ENCODE measurements at places on chromosomes 2 and 18.

DNA sequence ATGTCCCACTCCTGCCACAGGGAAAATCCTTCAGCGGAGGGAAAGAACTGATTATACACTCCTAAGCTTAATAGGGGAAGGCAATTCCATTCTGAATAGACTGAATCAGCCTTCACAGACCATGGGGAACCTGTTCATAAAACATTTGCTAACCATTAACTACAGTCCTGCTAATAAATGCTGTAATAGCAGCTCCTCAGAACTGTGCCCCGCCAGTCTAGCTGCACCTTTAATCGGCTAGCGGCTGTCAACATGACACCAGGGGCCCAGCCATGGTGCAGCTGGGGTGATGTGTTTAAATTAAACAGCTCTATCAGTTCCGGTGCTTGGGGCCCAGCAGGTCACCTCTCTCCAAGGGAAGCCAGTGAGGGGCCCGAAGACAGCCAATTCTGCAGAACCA, 77.8 kb downstream of the GALNT14 start:
- DNase-seq, result no peak

DNA sequence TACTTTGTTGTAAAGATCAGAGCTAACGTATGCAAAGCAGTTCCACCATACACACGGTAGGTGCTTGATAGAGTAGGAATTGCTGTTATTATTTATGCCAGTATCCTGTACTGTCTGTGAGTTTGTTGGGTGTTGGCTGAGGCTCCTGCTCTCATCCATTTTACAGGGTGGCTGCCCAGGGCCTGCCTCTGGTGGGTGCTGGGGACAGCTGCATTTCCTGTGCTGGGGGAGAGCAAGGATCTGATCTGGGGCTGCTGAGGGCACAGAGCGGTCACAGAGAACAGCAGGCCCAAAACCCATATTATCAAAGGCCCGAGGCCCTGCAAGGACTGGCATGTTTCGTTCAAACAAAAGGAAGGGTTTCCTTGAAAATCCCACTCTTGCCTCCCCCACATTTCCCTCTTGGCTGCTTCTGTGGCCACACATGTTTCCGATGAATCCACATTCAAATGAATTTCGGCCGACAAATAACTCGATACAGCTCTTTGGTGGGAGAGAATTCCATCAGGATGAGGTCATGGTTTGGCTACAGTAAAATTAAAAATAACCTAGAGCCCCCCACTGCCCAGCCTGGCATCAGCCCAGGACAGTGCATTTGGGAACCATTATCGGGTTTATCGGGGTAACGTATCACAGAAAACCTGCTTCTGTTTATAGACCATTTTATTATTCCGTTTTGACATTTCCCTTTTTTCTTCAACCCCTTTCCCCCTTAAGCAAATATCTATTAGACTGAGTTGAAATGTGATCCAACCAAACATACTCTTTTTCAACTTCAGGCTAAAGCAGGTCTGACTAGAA, 143.4 kb downstream of the CYRIA start:
- no peak for DNase-seq

- no peak for DNase-seq
Observed at GRCh38 chr2:129619471-129619870, 360.0 kb upstream of the RAB6C start.

- no peak for DNase-seq
Observed at GRCh38 chr2:121160366-121160765, 124.6 kb downstream of the TFCP2L1 start.

GRCh38 chr18:1147730-1148129, 243.1 kb downstream of the ADCYAP1 start:
- DNase-seq, result no peak

DNA sequence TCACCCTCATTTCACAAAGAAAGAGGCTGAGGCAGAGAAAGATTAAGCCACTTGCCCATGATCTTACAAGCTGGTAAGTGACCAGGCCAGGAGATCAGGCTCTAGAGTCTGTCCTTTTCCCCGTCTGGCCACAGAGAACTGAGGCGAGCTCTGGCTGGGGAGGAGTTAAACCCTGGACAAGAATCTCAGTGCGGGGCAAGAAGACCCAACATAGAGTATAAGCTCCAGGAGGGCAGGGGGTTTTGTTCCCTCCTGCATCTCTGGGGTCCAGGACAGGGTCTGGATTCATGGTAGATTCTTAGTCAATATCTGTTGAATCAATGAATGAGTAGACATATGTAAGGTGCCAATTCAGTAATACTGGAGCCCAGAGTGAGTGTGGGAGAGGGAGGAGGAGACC, 12.9 kb upstream of the INPP5D start:
- DNase-seq, result no peak

- no peak for DNase-seq
Observed at GRCh38 chr2:217588266-217588665, 414.5 kb downstream of the TNS1 start.

DNA sequence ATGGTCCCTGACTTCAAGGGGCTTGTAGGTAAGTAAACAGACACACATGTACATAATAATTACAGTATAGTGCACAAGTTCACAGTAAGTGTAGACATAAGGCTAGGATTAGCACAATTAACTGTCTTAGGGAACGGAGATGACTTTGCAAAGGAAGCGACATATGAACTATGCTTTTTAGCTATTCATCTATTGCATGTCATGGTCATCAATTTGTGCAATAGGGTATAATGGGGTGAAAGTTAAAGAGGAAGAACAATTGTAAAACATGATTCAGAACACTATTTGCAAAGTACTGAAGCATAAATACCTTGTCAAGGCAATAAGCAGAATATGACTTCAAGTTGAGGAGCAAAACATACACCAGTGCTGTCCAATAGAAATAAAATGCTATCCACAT, 112.3 kb upstream of the SLC8A1 start:
- no peak for DNase-seq

DNA sequence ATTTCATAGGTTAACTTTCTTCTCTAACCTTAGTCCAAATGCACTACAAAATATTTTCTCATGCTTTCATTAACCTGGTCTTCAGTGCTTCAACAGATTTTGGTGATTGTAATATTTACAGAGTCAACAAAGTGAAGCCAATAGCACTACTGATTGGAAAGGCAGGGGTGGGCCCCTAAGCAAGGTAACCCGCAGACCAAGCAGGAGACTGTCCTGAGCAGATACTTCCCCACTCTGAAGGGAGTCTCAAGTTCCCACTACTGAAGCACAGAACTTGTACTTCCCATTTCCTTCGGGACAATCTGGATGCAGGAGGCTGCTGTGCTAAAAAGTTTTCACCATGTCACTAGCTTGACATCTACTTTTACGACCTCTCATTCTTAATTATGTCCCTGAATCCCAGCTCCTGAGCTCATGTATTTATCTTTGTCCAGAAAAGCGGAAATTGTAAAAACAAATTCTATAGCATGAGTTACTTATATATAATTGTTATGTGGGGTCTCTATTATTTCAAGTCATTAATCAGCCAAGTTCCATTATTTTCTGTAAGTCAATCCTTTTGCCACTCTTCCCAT, 311.6 kb upstream of the REV1 start:
- DNase-seq, result no peak

DNA sequence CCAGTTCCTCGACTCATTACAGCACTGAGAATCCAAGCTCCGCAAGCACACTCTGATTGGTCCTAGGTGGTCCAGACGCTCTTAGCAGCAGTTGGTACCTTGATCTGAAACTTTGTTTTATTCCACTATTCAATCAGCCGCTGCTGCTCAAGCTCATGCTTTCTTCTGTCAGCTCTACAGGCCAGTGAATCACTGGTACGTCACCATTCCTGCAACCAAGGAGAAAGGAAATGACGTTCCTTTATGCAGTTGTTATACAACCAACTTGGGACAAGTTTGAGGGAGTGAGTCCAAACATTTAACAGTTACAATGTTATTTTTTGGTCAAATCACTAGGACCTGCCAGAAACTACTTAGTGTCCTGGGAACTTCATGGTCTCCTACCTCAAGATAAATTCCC, 398.8 kb upstream of the TMEFF2 start:
- no peak for DNase-seq

DNA sequence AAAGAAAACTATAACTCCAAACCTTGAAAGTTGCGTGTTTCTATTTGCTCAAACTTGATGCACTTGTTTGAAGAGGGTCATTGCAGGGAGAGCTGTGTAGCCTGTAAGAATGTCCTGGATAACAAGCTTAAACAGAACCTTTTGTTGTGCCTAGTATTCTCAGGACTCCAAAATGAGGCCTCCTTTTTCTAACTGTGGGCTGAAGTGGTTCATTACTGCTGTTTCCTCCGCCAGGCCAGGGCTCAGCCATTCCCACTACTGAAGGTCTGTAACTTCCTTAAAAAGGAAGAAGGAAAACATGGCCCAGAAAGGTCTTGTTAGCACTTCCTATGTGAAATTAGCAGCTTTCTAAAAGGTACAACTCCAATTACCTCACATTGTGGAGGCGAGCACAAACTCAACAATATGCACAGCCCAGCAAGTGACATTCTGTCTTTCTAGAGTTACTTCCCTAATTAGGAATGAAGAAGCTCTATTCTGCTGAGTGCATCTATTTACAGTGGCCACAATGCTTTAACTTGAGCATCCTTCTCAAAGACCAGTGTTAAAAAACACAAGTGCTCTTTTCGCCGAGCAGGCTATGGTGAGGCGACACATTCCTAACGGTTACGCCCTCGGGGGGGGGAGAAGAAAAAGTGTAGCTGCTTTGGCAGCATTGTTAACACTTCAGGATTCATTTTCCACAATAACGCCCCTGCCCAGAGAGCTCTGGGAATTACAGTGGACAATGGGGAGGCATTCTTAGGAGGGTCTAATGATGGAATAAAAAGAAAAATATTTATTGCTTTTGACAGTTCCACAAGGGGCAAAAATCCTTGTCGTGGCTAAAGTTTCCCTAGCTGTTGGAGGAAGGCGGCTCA, 136.9 kb upstream of the SIX3 start:
- no peak for DNase-seq

GRCh38 chr18:5824370-5824984, 70.8 kb downstream of the TMEM200C start:
- no peak for DNase-seq

GRCh38 chr2:206422493-206422892, 20.8 kb upstream of the ADAM23 start:
- DNase-seq, result no peak

GRCh38 chr2:126635736-126636135, 20.2 kb upstream of the GYPC start:
- no peak for DNase-seq

- no peak for DNase-seq
Observed at GRCh38 chr2:239255628-239256349, 145.0 kb downstream of the HDAC4 start.

DNA sequence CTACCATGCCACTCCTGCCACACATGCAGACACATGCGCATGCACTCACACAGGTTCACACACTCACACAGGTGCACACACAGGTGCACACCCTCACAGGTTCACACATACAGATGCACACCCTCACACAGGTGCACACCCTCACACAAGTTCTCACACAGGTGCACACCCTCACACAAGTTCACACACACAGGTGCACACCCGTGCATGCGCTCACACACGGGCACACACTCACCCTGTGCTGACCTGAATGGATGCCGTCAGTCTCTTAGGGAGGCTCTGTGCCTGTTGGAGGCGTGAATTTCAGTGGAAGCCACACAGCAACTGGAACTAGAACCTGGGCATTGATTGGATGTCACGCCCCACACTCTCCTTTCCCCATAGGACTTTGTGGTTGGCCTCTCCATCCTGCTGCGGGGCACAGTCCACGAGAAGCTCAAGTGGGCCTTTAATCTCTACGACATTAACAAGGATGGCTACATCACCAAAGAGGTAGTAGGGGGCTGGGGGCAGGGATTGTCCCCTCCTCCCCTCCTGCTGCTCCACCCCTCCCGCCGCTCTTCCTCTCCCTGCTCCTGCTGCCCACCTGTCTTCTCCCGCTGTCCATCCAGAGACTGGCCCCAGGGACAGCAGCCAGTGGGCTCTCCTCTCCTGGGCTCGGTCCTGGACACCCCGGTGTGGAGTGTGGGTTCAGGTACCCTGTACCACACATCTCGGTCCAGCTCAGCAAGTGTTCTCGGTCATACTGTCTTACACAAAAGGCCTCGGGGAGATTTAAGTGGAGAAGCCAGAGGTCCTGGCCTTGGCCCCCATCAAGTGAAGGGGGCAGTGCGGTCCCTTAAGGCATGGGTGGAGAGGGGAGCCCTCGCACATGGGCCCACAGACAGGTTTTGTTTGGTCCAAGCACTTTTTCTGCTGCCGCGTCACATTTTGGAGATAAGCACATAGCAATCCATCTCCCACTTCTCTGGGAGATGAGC, 21.0 kb upstream of the FAHD2A start:
- DNase-seq, result no peak

DNA sequence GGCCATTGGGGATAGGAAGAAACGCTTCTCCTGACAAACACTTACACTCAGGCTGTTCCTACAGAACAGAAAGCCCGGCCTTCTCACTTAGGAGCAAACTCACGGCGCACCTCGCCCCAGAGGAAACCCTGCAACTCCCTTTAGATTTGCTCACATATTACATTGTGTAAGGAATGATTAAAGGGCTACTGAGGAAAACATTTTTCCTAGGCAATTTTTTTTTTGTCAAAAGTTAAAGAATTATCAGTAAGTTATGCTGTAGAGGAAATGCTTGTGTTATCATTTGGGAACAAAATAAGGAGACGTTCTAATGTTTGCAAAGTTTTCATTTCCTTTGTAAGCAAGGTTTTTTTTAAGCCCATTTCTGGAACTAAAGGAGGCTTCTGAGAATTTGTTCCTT, 264.1 kb downstream of the HDAC4 start:
- DNase-seq, result no peak

DNA sequence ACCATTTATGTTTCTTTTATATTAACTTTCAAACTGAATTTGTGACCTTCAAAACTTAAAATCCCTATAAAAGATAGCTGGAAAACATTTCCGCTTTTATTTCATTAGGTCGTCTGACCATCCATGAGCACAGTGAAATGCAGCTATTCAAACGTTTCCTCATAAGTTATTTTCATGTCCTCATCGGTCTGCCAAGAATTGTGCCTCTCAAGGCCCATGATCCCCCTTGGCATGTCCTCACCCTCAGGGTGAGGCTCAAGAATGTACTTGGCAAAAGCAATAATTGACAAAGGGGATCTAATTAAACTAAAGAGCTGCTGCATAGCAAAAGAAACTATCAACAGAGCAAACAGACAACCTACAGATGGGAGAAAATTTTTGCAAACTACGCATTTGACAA, 12.4 kb downstream of the SLC66A2 start:
- DNase-seq, result no peak

- DNase-seq, result no peak
Observed at GRCh38 chr2:162623888-162624287, 214.7 kb downstream of the KCNH7 start.

DNA sequence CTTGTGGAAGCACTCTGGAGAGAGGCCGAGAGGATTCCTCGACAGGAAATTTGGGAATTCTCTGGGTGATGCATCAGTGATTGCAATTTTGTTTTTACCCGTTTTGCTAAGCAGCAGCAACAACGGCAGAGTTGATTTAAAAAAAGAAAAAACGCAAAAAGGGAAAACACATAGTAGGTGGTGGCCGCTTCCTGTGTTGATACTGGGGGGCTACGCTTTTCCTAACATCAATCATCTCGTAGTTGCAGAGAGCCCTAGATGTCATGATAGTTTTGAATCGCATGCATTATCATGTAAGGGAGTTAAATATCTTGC, 271 bp upstream of the RBM43 start:
- DNase-seq, result no peak
